ENCODE measurements at places on chromosomes 2 and 18.
A peak's percentile ranks its signal among the peaks of the same experiment; 100 is the strongest.

DNA sequence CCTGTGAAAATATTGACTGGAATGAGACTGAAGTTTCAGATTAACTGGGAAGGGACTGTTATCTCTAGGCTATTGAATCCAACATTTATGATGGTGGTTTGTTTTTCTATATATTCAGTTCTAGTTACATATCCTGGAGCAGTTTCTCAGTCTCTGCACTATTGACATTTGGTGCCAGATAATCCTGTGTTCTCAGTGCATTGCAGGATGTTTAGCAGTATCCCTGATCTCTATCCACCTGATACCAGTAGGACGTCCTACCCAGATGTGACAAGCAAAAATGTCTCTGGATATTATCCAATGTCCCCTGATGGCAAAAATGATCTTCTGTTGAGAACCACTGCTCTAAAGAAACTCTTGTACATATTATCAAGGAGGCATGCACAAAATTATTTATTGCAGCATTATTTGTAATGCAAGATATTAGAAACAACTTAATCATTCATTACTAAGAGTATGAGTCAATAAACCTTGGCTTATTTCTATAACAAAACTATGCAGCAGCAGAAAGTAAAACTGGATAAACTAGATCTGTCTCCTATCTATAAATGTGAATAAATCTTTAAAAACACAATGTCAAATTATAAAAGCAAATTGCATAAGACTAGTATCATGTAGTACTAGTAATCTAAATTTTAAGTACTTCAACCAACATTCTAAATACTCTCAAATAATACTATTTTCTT lies 369.3 kb upstream of the RND3 start:
- DNase-seq, result no peak

GRCh38 chr2:182445391-182445965 lies 18.6 kb upstream of the PDE1A start:
- DNase-seq, result no peak

DNA sequence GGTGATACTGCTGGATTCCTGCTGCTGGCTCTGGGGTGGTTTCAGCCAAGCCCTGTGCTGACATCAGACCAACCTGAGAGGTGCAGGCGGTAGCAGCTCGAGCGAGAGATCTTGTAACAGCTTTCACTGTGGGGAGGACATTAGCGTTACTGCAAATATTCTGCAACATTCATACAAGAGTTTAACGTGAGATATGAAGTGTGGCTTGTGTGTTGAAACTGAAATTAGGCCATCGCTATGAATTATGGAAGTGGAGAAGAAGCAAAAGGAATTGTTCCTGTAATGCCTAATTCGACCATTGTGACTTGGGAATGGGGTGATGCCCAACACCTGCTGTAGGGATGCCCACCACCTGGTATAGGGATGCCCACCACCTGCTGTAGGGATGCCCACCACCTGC lies 6.5 kb upstream of the MLPH start:
- DNase-seq, result no peak

DNA sequence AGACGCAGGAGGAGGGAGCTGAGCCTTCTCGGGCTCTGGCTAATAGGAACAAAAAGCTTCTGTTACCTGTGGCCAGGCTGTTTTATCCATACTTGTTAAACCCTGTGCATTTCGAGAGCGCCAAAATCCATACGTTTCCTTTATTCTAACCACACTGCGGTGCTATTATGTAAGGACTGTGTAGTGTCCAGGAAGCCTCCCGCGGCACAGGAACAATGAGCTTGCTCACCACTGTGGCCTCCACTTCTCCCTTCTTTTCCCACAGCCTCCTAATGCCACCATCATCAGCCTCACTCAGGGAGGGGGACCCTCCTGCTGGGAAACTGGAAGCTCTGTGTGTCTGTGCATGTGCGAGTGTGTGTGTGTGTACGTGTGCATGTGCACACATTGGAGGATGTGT lies 268.5 kb downstream of the HAUS1 start:
- no peak for DNase-seq

GRCh38 chr2:231662028-231662810 lies 46.1 kb upstream of the PTMA start:
- peak; percentile 98 for DNase-seq

- DNase-seq, result peak; percentile 33
These were observed 106.7 kb upstream of the NABP1 start for GRCh38 chr2:191571163-191571769.

DNA sequence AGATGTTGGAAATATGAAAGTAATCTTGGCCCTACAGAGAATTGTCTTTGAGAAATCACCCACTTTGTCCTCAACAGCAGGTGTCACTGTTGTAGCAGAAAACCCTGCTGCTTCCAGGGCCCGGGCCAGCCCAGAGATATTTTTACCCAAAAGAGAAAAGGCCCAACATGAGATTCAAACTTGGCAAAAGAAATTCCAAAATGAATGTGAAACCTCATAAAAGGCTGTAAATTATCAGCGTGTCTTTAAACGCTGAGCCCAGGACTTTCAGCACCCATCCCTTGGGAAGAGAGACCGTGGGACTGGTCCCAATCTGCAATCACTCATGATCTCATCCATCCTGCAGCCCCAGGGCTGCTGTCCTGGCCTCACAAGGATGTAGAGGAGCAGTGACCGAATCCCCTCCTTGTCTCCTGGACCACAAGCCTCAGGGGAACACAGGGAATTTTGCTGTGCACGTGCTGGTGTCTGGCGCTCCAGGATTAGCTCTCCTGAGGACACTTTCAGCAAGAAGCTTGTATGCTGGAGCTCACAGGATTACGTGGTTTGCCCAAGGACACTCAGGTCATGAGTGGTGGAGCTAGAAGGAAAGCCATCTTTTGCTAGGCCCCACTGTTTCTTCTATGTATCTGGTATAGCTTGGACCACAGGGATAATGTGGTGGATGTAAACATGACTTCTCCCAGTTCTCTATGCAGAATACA lies 202.1 kb downstream of the RNF144A start:
- DNase-seq, result no peak
